Neuronal stem cell (in vitro differentiated cells): ENCODE measurements at places on chromosomes 7 and 10.

GRCh38 chr7:1842321-1843221, 172.5 kb downstream of the ELFN1 start:
- DNase-seq, result no peak

DNA sequence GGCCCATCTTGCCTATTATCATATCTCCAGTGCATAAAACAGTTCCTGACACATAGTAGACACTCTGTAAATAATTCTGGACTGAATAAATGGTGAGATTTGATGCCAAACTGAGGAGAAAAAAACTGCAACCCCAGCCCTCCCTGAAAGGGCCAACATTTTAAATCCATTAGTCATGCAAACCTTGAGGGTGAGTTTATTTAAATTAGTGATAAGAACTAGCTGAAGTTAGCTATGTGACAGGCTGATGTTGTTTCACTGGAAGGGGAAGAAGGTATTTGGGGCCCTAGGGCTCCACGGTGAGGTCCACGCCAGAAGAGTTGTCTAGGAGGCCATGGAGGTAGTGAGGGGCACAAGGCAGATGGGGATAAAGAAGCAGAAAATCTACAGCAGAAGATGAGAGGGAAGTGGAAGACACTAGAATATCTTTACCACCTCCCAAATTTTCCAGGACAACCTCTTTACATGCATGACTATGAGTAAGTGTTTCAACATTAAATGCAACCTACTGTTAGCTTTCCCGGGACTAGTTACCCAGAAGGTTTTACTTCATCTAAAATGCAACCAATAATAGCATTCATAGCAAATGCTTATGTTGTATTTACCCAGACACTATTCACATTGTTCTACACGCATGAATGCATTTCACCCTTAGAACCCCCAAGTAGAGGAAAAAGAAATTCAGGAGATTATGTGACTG, 183.2 kb upstream of the LYZL1 start:
- DNase-seq, result no peak

- DNase-seq, result no peak
These were observed 190.1 kb upstream of the AGR3 start for GRCh38 chr7:17071866-17072265.

DNA sequence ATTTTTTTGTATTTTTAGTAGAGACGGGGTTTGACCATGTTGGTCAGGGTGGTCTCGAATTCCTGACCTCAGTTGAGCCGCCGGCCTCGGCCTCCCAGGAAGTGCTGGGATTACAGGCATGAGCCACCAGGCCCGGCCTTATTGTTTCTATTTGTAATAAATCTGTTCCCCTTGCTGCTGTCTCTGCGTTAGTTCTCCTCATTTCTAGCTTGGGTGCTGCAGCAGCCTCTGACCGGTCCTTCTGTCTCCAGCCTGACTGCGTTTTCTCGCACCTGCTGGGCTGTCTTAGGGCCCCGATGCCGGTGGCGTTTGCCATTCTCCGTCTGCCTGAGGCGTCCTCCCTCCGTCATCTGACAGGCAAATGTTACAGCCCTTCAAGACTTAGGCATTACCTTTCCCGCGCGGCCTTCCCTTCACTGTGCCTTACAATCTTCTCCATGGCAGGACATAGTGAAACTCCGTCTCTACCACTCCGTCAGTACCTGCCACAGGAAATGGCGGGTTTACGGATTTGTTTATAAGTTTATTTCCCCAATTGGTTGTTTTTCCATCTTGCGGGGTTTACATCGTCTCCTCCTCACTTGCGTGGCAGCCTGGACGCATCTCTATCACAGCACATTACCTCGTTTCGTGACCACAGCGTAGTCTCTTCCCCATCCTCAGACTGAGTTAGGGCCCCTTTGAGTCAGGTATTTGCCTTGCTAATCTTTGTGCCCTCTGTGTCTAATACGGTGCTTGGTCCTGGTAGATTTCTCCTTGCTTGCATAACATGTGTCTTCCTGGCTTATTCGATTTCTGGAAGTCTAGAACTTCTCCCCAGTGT, 2.3 kb upstream of the GIMAP8 start:
- DNase-seq, result no peak

DNA sequence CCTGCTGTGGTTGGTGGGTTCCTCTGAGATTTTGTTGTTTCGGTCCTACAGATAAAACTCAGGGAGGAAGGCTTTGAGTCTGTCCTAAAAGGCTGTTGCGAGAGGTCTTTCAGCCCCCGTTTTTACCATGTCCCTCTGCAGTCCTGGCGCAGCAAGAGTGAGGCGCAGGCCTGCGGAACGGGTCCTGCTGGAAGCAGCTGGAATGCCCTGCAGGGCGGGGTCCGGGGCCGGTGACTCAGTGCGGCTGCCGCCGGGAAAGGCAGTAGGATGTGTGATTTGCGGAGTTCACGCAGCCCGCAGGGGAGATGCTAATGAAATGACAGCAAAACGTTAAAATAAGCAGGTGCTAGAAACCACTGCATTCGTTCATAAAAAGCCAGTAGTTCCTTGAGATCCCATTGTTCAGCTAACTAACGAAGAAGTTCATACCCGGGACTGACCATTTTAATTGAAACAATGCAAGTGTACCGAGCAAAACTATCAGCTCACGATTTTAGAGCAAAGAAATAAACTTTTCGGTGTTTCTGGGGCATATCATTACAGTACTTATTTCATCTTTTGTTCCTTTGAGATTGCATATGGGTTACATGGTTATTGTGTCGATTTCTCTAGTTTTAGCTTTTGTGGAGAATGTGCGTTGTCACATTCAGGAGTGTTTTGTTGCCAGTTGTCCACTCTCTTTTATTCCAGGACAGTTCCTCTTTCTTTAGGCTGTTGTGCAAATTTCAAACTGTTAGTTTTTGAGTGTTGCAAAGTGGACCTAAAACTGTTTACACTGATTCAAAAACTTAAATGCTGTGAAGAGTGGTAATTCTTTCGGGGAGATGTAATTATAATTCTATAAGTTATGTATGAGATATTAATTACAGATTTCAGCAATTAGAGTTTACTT, 783 bp downstream of the ANLN start:
- peak; percentile 75 for DNase-seq

GRCh38 chr7:47669178-47669891, 87.4 kb upstream of the TNS3 start:
- DNase-seq, result no peak

- DNase-seq, result peak; percentile 84
These were observed at the start of gene SEMA3D for GRCh38 chr7:85186521-85187241. Gene SEMA3D (minus strand): TSS chr7:85187056. CDS start chr7:85121891, 65,165 bp downstream.

DNA sequence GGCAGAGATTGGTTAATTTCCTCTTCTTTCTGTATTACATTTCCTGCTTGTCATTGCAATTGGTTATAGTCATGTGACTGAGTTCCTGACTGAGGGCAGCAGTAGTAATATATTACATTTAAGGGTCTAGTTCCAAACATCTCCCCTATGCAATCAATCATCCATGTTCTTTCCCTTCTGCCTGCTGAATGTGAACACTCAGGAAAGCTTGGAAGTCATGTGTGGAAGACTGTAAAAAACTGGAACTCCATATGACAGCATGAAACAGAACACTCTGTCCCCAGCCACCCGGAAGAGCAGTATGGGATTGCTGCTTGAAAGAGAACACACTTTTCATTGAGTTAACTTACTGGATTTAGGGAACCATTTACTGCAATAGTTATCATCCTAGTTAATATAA, 459.7 kb upstream of the SEMA3A start:
- no peak for DNase-seq

DNA sequence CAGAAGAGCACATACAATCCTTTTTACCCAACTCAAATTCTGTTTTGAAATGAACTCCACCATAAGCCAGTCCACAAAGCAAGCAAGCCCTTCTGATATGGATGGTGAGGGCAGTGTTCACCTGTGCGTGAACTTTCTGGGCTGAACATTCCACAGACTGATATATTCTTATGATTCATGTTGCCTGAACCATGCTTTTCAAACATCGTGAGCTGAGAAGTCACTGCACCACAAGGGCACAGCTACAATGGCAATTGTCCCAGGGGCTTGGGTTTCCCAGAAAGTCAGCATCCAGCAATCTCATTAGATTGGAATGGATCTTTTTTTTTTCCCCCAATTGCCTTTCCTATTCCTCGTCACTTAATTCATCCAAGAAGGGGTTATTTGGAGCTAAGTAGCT, 86.9 kb upstream of the ZNF438 start:
- no peak for DNase-seq

DNA sequence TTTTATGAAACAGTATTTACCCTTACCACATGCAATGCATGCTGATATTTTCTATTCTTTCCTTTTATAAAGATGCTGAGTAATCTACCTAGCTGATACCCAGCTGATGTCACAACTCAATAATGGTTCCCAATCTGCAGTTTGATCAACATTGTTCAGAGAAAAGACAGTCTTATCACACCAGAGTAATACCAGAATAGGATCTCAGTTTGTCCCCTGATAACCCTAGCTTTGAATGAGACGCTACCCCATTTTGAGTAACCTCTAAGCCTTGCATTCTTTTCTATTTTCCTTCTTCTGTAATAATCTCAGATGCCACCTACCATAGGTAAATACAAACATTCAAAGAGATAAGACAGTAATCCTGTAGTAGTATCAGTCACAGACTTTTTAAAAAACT, 99.6 kb upstream of the RELN start:
- DNase-seq, result no peak

- no peak for DNase-seq
These were observed 28.7 kb downstream of the IKZF1 start for GRCh38 chr7:50333221-50333651.

DNA sequence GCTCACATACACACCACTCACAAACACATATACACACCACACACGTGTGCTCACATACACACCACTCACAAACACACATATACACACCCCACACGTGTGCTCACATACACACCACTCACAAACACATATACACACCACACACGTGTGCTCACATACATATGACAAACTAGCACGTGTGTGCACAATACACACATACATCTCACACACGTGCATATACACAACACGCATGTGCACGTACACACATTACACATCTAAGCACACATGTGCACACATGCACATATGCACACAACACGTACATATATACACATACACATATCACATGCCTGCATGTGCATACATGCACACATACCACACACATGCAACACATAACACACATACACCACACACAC, 78.3 kb upstream of the FOXK1 start:
- no peak for DNase-seq

GRCh38 chr10:89458291-89458690, 43.9 kb downstream of the IFIT5 start:
- DNase-seq, result no peak
